Pancreas (tissue), 10 donors: ENCODE measurements at places on chromosomes 5 and 9. TPM values are rescaled to one million over a fixed set of nuclear protein-coding genes. Genes with fewer than 3 reads are reported as not detected.

TSSK1B gene
- polyA plus RNA-seq, result not detected

PDLIM4 gene
- 10.7 TPM for polyA plus RNA-seq

SV2C gene
- not detected for polyA plus RNA-seq

CARTPT gene
- not detected for polyA plus RNA-seq

NKD2 gene
- polyA plus RNA-seq, result 13.1 TPM
